ENCODE measurements at places on chromosomes 1 and 21. TPM values are rescaled to one million over a fixed set of nuclear protein-coding genes. Genes with fewer than 3 reads are reported as not detected.

DNA sequence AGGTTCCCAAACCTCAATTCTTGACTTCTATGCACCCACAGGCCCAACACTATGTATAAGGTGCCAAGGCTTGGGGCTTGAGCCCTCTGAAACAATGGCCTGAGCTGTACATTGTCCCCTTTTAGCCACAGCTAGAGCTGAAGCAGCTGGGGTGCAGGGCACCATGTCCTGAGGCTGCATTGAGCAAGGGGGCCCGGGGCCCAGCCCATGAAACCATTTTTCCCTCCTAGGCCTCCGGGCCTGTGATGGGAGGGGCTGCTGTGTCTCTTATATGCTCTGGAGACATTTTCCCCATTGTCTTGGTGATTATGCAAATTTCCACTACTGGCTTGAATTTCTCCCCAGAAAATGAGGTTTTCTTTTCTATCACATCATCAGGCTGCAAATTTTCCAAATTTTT lies 155.5 kb downstream of the FASLG start:
- DNase-seq = no peak

DNA sequence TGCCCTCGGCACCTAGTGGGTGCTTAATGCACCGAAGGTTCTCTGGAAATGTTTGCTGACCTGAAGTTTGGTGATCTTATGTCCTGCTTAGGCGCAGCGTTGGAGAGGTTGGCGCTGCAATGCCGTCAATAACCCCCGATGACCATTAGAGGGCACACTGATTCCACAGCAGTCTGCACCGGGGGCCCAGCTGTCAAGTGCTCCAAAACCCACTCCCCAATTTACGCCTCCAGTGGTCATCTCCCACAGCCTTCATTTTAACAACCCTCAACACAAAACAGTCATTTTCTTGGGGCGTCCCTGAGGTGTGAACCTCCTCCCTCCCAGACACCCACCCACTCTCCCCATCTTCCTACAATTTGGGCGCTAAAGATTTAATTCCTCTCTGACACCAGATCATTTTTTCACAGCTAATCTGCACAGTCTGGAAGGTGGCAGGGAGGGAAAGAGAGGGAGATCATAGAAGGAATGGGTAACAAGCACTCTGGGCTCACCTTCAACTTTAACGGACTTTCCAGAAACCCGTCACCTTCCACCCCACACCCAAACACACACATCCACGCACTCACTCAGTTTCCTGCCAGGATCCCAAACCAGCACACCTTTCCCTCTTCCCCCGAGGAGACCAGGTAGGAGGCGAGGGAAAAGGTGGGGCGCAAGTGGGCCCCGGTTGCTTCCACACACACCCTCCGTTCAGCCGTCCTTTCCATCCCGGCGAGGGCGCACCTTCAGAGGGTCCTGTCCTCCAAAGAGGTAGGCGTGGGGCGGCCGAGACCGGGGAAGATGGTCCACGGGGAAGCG lies 570 bp upstream of the NPR1 start:
- peak; percentile 65 for DNase-seq

Gene S100A7
- not detected for total RNA-seq

- no peak for DNase-seq
Observed at GRCh38 chr21:46250146-46250725, 21.7 kb upstream of the LSS start.
